T-helper 22 cell (primary cell): ENCODE measurements at places on chromosomes 5 and 9.

DNA sequence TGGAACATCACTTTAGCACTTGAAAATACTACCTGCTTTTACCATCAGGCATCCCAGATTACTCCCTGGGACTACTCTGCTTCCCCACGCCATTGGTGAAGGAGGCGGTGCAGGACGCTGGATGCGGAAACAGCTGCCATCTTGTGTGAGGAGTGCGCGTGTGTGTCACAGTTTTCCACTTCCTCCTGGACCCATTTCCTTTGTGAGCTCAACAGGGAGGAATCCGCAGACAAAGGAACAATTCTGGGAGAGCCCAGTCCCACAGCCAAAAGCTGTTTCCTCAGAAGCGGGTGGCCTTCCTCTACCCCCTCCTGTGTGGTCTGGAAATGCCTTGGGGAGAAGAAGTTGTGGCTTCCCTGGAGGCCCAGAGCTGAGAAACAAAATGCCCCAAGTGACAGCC, 16.8 kb downstream of the AFAP1L1 start:
- no peak for DNase-seq

GRCh38 chr9:34378376-34379060, 1.8 kb upstream of the MYORG start:
- no peak for DNase-seq

DNA sequence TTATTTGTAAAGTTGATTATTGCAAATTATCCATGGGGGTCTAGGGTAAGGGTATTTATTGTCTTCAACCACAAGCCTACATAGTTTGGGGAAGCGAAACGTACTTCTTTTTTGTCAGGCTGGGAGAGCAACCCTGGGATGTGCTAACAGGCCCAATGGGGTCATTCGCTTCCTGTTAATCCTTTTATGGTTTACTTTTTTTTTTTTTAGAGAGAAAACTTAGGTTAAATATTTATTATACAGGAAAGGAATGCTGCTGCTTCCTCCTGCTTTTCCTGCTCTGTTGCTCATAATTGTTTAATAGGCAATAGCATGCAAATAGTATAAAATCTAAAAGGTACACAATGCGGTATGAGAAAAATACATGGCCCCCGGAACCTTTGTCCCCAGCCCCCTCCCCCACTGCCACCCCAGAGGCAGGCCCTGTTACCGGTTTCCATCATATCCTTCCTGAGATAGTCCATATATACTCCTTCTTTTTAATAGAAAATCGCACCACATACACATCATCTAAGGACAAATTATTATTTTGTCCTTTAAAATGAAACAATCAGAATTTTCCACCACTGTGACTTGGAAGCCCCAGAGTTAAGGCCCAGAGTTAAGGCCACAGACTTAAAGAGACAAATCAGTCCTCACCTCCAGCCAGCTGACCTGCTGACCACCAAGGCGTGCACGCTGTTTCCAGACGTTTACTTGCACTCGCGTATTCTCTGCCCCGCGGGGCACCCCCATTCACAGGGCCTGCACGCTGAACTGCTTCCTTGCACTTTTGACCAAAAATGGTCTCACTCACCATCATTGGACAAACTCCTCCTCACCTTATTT, 83.9 kb downstream of the NDFIP1 start:
- no peak for DNase-seq

DNA sequence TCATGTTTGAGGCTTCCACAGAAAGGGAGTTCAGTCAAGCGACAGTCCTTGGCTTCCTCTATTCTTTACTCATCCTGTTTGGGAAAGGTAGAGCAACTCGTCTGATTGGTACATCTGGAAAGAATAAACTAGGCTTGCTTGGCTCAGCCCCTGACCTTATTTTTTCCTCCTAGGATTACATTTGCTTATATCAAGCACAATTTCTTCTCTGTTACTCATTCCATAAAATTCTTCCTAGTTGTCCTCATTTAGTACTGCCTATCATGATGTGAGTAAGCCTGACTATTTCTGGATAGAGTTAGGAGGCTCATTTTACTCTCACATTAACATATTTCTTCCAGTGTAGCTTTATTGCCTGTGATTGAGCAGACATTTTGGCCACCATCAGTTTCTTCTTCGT, 10.9 kb upstream of the CARNMT1 start:
- no peak for DNase-seq

DNA sequence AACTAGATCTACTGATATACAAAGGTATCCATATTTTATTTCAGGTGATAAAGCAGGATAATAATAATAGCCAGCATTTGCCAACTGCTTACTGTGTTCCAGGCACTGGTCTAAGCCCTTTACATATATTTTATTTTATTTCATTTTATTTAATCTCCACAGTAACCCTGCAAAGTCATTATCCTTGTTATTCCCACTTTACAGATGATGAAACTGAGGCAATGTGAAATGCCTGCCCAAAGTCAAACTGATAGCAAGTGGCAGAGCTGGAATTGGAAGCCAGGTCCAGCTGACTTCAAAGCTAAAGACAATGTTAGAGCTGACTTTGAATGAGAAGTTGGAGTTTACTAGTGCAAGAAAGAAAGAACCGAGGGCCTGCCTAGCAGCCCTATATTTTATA, 24.8 kb downstream of the MORN5 start:
- no peak for DNase-seq

DNA sequence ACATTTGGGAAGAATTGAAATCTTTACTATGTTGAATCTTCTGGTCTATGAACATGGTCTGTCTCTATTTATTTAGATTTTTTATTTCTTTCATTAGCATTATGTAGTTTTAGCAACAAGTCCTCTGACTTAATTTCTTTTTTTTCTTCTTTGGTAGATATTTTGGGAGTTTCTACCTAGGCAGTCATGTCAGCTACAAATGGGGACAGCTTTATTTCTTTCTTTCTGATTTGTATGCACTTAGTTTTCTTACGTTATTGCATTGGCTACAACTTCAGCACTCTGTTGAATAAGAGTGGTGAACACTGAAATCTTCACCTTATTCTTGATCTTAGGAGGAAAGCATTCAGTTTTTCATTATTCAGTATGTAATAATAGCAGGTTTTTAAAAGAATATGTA, 33.5 kb downstream of the SMC5 start:
- no peak for DNase-seq

- DNase-seq, result no peak
These were observed 179.5 kb downstream of the MARCHF11 start for GRCh38 chr5:16000056-16000455.

- no peak for DNase-seq
These were observed 37.1 kb upstream of the FAM169A start for GRCh38 chr5:74903165-74903787.

DNA sequence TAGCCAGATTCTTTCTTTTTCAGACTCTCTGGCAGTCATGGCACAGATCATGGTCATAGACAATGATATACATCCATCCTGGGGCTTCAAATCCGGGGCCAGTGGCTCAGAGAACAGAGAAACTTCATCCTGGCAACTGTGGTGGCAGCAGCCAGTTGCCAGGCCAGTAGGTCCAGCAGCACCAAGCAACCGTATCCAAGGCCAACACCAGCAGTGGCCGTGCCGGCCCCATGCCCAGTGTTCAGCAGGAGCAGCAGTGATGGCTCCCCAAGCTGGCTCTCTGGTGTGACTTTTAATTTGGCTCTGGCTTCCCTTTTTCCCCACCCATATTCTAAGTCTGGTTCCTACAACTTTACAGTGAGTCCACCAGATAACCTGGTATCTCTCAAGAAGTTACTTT, 300.5 kb downstream of the DEPDC1B start:
- DNase-seq, result no peak

GRCh38 chr9:129737479-129738274, 15.2 kb downstream of the PTGES start:
- peak; percentile 57 for DNase-seq

- DNase-seq, result no peak
These were observed 75.7 kb upstream of the SMIM23 start for GRCh38 chr5:171709930-171710329.

DNA sequence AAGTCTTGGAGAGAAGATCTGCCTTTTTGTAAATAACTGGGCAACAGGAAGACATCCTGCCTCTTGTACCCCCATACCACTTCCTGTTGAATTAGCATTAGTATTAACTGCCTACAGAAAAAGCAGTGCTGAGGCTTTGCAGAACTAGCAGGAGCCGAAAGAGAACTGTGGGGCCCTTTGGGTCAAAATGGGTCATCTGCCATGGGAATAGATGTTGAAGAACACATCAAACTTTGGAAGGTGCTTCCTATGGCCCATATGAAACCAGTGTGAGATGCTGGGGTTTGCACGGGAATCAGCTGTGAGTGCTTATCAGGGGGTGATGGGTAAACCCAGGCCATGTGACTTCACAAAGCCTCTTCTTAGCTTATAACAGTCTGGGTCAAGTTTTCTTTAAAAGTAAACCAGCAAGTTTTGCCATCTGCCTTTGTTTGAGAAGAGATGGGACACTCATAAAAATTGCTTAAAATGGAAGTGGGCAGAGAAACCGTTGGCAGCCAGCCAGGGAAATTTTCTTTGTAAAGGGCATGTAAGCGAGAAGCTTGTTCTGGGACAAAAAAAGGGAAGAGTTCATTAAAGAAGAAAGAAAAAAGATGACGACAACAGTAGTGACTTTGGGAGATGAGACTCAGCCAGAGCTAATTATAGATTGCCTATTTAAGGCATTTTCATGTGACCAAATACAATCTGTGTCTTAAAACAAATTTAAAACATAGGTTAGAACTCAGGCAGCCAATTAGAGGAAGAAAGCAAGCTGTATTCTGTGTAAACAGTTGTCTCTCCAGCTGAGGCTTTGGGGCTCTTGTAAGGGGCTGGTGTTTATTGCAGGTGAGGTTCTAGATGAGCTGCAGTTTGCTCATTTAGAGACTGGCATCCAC, 4.4 kb downstream of the SLC25A25 start:
- peak; percentile 47 for DNase-seq

GRCh38 chr5:180723936-180724335, 15.9 kb downstream of the OR2Y1 start:
- DNase-seq, result no peak

- DNase-seq, result no peak
These were observed 161.2 kb downstream of the FGF18 start for GRCh38 chr5:171580502-171581265.

DNA sequence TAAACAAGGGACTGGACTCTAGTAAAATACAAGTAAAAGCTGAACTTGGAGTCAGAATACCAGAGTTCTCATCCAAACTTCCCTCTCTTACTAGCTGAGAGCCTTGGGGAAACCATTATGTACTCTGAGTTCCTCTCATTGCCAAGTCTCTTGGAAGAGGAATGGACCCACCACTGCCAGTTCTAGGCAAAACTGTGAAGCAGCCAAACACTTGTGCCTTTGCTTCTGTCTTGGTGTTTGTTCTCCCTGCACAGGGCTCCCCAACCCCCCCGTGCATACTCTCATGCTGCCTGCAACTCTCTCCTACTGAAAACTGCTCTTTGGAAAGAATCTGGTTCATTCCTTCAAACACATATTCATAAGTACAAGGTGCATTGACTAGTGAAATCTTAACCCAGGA, 102.6 kb downstream of the PDZD2 start:
- no peak for DNase-seq

DNA sequence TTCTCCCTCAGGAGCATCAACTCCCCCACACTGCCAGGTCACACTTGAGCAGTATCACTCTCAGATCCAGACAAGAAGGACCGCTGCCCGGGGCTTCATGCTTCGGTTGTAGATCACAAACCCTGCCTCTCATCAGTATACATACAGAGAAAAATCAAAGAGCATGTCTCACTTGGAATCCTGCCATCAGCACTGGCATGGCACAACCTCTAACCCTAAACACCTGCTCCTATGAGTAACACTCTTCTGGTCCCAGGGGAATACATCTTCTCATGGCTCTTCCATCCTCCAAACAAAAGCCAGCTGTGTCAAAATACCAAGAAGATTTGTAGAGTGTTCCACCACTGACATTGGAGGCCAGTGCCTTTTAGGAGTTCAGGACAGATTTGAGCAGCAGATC, 84.8 kb upstream of the MIER3 start:
- DNase-seq, result no peak

DNA sequence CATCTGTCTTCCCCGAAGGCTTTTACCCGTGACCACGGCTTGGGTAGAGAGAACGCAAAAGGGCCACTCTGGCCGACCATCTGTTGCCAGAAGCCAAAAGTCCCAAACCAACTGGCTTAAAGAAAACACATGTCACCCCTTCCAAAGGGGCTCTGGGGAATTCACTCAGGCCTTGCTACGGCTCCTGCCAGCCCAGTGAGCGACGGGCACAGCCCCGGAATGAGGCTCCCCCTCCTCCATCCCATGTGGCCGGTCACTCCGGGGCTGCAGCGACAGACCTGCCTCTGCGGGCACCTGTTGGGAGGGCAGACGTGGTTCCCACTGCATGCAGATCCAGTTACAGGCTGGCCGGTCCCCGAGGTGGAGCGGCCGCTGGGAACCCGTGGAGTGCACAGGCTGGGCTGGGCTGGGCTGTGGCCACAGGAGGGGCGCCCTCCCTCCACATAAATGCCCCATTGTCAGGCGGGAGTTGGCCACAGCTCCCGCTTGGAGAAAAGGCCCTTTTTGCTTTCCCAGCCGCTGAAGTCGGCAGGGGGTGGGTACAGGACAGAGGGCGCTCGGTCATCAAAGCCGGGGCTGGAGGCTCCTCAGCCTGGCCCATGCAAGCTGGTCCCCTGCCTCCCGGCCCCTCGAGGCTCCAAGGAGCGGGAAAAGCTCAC, 19.9 kb downstream of the NOTCH1 start:
- no peak for DNase-seq

- no peak for DNase-seq
These were observed 868.7 kb upstream of the DMAC1 start for GRCh38 chr9:8668231-8668630.

DNA sequence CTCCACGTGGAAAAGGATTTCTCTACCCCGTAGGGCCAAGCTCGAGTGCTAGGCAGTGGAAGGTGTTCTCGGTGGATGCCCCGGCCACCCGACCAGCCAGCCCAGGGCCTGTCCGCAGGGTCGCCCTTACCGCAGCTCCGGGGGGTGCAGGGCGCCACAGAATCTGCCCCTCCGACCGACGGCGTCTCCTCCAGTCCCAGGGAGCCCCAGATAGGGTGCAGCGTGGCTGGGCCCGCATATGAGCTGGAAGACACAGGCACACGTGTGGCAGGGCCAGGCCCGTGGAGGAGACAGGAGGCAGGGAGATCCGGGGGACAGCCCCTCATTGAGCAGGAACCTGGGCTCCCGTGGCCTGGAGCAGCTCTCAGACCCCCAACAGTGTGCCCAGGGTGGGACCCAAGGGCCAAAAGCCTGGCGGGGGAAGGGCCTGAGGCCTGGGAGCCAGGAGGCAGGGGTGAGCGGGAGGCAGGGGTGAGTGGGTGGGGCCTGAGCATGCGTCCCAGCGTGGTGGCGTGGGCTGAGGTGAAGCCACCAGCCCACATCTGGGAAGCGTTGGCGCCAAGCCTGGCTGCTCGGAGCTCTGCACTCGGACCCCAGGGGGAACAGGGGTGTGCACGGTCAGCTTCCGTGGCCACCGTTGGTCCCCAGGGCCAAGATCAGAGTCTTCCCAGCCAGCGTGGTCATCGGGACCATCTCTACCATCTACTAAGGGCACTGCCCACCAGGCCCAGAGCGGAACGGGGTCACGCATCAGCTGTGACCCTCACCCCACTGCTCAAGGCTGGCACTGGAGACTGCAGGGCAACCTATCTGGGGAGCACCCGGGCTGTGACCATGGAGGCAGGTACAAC, 22.2 kb downstream of the CCDC187 start:
- no peak for DNase-seq
